ENCODE measurements at places on chromosomes 16 and 17.

GRCh38 chr17:45867171-45867570, 22.5 kb downstream of the SPPL2C start:
- DNase-seq, result no peak

DNA sequence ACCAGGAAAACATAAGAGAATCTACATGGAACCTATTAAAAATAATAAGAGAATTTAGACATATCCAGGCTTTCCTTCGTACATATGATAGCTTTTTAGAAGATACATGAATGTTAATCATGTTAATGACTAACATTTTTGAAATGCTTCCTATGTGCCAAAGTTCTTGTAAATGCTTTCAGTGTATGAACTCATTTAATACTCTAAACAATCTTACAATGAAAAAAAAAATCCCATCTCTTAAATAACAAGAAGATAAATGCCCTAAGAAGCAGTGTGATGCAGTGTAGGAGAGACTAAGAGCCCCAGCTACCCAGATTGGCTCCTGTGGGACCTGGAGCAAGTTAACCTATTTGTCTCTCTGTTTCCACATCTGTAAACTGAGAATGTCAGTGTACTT, 220.4 kb upstream of the MYOCD start:
- DNase-seq, result no peak

DNA sequence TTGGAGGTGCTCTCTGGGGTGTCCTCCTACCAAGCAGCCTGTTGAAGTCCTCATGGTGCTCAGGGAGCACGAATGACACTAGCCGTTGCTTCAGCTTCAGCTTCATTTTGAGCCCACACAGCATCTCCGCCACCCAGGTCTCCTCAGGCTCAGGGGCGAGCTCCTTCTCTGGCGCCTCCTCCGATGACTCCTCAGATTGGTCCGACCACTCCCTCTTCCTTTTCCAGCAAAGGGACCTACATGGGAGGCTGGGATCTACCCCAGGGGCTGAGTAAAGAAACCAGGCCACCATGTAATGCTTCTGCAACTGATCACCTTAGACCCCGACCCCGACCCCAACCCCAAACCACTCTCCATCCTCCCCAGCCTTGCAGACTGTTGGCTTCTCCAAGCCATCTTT, 25.9 kb downstream of the PRR11 start:
- DNase-seq, result no peak

GRCh38 chr17:48241770-48242497, 134.4 kb downstream of the SNX11 start:
- no peak for DNase-seq

DNA sequence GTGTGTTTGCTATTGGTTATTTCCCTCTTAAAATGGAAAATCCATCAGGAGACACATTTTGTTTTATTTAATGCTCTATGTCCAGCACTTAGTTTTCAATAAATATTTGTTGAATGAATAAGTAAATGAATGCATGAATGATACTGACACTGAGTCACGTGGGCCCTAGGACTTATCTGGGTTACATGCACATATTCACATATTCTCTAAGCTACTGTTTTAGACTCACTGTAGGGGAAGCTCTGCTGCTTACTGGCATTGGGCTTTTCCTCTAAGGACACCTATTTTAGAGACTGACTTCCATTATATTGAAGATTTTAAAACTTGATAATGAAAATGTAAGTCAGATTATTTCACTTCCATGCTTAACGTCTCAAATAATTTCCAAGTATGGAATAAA, 327.2 kb downstream of the UTP18 start:
- DNase-seq, result no peak

DNA sequence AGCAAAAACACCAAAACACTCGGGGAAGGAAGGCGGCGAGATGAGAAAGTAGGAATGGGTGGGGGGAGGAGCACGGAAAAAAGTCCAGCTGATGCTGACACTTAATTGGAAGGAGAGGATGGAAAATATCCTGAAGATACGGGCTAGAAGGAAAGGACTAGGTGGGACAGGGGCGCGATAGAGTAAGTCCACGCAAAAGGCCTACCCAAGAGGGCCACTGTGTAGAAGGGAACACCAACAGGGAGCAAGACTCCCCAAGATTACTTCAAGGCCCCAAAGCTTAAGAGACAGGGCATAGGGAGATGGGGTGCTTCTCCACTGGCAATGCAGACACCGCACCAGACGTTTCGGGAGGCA, 736 bp downstream of the APPBP2 start:
- DNase-seq, result no peak

DNA sequence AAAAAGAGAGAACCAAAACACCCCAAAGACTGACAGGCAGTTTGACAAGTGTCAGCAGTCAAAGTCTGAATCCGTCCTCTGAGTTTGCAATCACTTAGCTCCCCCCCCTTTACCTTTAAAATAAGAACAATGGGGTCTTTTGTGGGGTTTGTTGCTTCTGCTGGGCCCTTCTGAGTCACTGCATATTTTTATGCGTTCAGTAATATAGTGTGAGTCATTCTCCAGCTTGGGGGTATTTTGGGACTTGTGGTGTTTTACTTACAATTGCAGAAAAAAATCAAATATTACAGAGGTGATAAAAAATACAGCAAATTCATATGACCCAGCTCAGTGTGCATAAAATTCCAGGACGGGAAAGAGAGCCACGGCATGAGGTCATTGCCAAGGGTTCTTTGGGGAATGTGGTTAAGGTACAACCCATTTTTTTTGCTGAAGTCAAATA, 120.1 kb downstream of the CYLD start:
- no peak for DNase-seq

DNA sequence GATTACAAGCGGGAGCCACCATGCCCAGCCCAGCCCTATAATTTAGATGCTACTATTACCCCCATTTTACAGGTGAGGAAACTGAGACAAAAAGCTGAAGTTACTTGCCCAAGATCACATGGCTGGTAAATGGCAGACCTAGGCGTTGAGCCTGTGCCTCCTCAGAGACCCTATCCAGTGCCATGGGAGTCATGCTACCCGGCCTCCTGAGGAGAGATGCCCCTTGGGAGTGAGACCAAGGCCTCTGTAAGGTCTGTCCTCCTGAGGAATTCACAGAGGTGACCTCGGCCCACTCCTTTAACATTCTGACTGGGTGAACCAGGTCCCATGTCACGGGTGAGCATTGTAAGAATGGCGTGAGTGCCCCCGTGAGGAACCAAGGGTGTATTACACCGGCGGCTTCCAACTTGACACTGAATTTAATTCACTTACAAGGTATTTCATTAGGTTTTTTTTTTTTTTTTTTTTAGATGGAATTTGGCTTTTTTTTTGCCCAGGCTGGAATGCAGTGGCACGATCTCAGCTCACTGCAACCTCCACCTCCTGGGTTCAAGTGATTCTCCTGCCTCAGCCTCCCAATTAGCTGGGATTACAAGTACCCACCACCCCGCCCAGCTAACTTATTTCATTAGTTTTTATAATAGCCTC, 95.7 kb downstream of the ABCC6 start:
- DNase-seq, result peak; percentile 89

DNA sequence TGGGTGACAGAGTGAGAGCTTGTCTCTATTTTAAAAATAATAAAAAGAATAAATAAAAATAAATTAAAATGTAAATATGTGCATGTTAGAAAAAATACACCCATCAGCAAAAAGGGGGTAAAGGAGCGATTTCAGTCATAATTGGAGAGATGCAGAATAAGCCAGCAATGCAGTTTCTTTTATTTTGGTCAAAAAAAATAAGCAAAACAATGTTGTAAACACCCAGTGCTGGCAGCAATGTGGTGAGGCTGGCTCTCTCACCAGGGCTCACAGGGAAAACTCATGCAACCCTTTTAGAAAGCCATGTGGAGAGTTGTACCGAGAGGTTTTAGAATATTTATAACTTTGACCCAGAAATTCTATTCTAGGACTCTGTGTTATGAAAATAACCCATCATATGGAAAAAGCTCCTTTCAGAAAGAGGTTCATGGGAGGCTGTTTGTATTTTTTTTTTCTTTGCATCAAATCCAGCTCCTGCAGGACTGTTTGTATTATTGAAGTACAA, 8.5 kb downstream of the STH start:
- no peak for DNase-seq

DNA sequence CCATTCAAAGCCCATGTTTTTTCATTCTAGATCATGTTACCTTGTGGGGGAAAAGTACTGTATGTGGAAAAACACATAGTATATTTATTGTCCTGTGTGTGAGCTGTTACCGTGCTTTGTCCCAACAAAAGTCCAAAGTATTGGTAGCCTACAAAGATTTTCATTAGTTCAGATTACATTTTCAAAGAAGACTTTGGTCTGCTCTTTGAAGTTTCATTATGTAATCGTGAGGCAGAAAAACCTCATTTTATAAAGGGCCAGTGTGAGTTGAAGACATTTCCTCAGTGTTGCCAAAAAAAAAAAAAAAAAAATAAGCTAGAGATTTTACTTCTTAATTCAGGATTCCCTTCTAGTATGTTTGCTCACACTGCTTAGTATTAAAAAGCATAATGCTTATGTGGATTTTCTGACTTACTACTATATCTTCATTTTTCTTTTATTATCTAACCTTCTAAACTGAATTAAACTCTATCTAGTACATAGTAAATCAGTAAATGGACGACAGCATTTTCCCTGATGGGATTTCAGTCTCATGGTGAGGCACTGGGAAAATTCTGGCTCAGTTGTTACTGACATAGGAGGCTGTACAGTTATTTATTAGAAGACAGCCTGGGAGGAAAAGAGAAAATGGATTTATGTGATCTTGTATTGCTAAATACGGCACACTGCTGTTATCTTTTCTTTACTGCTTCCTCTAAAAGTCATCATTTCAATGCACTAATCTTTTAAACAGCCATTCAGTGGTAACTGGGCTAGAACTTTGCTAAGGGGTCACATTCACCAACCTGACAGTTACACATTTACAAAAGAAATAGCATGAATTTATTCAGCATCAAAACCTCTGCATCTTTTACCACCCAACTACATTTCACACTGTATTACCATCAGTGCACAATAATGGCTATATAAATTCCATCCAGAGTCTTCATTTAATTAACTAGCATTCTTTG, 100.6 kb downstream of the STXBP4 start:
- DNase-seq, result no peak

DNA sequence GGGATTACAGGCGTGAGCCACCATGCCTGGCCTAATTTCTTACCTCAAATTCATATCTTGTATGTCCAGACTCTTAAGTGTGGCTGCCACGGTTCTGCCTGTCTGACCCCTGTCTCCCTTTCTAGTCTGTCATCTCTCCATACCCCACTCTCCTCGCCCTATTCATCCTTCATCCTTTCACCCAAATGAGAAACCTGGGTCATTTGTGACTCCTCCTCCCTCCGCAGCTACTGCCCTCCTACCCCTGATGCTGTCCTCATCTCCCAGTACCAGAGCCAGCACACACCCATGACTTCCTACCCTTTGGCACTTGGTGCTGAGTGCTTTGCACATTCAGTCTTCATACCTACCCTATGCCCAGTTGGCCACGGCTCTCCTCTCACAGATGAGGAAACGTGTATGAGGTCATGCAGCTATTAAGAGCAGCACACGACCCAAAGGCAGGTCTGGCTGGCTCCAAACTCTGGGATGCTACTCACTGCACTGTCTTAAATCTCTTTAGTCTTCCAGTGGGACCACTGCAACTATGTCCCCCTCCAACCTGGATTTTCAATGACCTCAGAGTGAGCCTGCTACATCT, 1.6 kb downstream of the SPATA32 start:
- DNase-seq, result no peak

DNA sequence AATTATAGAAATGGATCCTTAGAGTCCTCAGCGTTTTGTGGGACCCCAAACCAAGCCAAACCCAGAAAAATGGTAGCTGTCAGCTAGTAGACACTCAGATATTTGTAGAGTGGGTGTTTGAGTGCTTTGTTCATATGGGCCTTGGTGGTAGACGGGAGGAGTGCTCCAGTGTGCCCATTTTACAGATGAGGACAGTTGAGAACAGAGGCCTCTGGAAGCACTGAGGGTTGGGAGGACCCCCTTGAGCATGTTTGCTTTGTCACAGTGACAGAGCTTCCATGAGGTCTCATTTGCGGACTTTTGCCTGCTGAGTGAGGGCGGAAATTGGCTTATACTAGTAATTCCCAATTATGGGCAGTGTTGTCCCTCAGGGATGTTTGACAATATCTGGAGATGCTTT, 111.7 kb downstream of the ABCC6 start:
- no peak for DNase-seq

- no peak for DNase-seq
Measured at GRCh38 chr16:842061-842476, 41.5 kb upstream of the GNG13 start.

DNA sequence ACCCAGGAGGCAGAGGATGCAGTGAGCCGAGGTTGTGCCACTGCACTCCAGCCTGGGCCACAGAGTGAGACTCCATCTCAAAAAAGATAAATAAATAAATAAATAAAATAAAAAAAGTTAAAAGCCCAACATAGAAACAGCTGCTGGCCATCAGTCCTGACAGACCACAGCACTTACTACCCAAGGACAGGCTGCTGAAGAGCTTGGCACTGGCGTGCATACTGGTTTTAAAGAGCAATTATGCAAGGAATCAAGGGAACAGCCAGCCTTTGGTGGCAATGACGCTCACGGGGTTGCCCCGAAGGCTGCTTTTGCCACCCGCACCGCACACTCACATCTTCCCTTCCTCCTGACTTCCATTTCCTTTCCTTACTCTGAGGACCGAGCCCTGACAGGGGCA, 4.2 kb downstream of the PLD6 start:
- DNase-seq, result no peak

DNA sequence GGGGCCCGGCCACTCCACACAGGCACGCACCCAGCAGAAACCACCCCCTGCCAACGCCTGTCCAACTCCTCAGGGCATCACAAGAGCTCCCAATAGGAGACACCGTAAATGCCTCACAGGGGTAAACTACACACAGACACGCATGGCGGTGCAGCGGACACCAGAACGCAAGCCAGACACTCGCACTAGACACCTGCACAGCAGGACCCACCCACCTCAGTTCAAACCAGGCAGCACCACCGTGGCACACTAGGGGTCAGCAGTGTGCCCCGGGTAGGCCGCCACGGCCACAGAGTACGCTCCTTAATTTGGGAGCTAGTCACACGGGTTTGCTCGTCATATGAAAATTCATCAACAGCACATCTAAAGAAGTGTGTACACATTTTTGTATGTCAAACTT, 3.4 kb downstream of the SLC38A10 start:
- peak; percentile 86 for DNase-seq

- DNase-seq, result no peak
Measured at GRCh38 chr17:63491977-63492618, 15.2 kb downstream of the ACE start.

DNA sequence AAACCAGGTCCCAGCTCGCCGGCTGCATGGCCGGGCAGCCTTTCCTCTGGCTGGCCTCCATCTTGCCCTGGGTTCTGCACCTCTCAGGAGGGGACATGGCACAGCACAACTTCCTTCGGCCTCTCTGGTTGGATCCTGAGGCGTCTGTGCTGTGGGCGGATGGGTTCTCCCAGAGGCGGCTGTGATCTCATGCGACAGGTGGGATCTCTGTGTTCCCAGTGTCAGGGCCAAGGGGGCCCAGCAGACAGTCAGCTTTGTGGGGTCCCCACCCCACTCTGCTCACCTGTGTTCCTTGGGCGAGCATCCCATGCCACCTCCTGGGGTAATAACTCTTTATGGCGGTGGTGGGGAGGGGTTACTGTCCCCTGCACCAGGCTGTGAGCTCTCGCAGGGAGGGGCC, 35.8 kb downstream of the FA2H start:
- DNase-seq, result no peak

Measured in iPS-NIHi11 (cell line).